ENCODE measurements at places on chromosomes 11 and 22.

GRCh38 chr11:99311870-99312269 is 291.1 kb downstream of the CNTN5 start:
- no peak for DNase-seq

DNA sequence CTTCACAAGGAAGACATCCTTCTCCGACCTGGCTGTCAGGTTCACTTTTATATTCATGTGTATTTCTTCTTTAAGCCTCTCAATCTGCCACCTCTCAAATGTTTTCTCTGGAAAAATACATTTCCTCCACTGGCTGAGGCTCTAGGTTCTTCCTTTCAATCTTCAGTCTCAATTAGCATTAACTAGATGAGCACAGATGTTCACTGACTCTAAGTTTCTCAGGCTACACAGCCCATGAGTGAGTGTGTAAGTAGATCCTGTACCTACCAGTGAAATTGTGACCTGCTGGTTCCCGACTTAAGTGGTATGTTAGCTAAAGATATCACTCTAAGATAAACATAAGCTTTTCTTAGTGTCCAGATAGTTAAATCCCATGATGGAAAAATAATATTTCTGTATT is 206.9 kb downstream of the ADAMTS15 start:
- DNase-seq = no peak

- DNase-seq = peak; percentile 95
Observed at GRCh38 chr22:20858615-20859416, at the start of the genes PI4KA and SNAP29. TSS of gene PI4KA (minus strand) at chr22:20858811. CDS start at chr22:20858725, 86 bp downstream. TSS of gene SNAP29 (plus strand) at chr22:20859007. CDS start at chr22:20859111, 104 bp downstream.

DNA sequence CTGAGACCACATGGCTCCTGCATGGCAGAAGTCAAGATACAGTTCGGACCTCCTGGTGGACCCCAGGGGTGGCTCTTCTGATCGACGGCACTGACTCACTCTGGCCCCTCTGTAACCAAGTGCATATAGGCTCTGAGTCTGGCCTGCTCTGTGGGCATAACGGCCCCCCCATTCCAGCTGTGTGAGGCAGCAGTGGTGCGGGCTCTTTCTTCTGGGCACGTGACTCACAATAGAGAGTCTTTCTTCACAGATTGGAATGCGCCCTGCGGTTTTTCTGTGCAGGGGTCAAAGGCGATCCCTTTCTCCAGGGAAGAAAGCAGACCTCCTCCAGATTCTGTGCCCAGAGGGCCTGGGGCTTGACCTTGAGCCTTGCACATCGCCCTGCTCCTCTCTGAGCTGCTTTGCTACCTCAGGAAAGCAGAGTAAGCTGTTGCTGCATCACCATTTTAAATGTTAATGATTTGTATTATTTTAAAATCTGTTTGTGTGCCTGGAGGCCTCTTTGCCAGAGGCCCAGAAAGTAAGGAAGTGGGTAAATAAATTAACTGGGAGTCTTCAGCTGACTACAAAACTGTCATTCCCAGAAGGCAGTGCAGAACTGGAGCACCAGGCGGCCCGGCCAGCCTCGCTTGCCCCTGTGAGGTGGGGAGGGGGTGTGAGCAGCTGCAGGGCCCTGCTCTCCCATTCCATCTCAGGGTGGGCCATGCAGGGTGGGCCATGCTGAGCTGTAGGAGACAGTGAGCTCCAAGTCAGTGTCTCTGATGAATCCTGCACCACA is 199.0 kb downstream of the GRIK4 start:
- DNase-seq = no peak
